ENCODE measurements at places on chromosomes 2 and 18.

- DNase-seq, result no peak
Observed at GRCh38 chr2:34604164-34604563, 1005.1 kb upstream of the FAM98A start.

DNA sequence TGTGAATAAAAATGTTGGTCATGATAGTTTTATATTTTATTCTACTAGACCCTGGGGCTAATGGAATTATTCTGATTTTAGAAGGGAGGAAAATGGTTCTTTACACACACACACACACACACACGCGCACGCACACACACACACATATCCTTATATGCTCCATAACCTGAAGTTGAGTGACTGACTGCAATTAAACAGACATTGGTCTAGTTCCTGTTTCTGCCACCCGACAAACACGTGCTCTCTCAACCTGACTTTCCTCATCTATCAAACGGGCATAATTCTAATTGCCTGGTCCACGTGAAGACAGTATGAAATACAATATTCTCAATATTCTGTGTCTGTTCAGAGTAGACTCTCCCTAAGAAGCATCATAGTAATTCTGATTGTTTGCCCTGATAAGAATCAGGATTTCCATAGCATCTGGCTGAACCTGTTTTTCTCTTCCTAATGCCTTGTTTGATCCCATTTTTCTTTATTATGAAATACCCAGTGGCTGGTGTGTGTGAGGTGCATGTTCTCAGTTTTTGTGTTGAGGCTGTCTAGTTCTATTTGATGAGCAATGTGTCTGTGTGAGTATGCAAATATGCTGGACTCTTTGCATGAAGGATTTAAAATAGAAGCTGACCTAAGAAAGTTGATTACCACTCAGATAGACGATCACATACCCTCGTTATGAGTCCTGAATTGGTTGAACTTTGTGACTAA lies 51.0 kb downstream of the SETBP1 start:
- peak; percentile 75 for DNase-seq

GRCh38 chr18:57352271-57352701 lies at the start of gene ST8SIA3:
Gene ST8SIA3 (plus strand): TSS chr18:57352557. CDS start chr18:57352847, 290 bp downstream.
- DNase-seq, result no peak

DNA sequence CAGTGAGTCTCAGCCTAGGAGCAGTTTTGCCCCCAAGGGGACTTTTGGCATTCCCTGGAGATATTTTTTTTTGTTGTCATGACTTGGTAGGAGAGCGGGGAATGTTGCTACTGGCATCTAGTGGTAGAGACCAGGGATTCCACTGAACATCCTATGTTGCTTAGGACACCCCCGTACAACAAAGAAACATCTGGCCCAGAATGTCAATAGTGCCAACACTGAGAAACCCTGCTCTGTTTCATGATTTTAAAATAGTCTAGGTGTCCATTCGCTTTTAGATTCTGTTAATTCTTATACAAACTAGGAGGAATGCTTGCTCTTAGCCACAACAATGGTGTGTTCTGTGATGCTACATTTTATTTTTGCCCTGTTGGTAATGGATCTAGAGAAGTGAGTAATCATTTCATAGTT lies 225.8 kb upstream of the SIX3 start:
- peak; percentile 70 for DNase-seq

- no peak for DNase-seq
Observed at GRCh38 chr2:54977149-54977548, 73.1 kb downstream of the RTN4 start.

- DNase-seq, result no peak
Observed at GRCh38 chr2:233363744-233364235, 9.5 kb downstream of the DGKD start.

GRCh38 chr2:7265286-7265685 lies 348.1 kb downstream of the RNF144A start:
- no peak for DNase-seq

DNA sequence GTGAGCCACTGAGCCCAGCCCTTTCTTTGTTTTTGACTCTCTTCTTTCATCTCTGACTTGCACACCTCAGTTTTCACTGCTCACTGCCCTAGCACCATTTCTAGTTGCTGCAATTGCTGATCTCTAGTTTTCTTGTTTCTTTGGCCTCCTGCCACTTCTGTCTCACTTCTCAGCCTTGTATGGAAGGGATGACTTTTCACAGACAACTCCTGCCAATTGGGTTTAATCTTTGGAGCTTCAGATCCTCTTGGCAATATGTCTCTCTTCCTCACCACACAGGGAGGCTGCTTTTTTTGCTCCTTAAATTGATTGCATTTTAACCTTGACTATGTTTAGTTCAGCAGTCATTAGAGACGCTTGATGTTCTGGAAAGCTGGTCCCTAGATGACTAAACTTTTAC lies 323.1 kb downstream of the CTNNA2 start:
- no peak for DNase-seq

- DNase-seq, result no peak
Observed at GRCh38 chr18:79335833-79336360, 59.8 kb upstream of the NFATC1 start.

GRCh38 chr2:184596819-184597411 lies 1.4 kb upstream of the ZNF804A start:
- peak; percentile 50 for DNase-seq

- no peak for DNase-seq
Observed at GRCh38 chr18:23306822-23307221, 146.3 kb upstream of the RIOK3 start.

DNA sequence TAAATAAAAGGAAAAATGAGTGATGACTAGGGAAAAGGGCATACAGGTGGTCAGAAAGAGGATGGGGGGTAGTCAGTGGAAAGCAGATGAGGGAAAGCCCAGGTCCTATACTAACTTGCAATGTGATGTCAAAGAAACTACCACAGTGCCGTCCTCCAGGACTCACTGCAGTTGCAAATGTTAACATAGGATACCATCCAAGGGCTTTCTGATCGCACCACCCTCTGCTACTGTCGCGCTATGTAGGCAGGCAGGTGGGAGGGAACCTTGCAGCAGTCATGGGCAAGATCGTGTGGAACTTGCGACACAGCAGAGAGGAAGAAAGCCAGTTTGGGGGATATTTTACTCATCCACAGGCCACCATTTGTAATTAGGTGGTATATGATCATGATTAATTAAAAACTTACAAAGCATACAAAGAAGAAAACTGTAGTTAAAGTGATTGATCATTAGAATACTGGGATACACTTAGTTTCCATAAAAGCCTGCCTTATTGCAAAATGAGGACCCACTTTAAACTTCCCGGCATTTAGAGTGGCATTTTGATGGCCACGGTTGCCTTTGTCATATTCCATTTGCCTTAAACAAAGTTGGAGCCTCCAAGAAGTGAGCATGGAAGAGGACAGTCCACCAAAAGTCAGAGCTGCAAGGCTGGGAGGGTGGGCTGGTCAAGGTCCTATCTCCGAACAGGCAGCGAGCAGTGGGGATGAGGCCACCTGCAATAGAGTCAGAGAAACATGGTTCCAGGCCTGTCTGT lies 8.5 kb upstream of the ROCK2 start:
- no peak for DNase-seq

DNA sequence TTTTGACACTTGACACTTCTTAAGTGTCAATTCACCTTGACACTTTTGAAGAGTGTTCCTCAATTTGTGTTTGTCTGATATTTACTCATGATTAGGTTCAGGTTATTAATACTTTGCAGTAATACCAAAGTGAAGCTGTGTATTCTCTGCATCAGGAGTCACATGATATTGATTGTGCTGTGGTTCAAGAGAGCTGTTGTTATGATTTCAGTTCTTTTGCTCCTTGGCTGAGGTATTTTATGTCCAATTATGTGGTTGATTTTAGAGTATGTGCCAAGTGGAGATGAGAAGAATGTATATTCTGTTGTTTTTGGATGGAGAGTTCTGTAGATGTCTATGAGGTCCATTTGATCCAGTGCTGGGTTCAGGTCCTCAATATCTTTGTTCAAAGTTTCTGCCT lies 17.2 kb downstream of the EHBP1 start:
- no peak for DNase-seq

DNA sequence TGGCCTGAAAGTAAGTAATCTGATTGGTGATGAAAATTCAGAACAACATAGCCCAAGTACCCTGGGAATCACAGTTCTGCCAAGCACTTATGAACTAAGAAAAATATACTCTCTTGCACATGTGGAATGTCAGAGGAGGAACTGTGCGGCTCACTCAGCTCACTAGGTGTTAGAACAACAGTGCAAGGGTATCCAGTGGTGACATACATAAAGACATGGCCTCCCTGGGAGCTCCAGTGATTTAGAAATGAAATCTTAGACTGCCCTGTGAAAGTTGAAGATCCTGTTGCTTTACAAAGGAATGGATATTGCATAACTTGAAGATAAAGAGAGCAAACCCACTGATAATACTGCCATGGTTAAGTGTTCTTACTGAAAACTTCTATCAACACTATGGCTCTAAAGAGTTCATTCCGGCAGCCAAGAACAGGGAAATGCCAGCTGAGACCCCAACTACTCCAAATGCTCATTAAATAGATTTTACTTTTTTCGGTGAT lies 246.2 kb downstream of the ARHGAP15 start:
- DNase-seq, result no peak

GRCh38 chr2:91974401-91975129 lies 2896.7 kb upstream of the TEKT4 start:
- no peak for DNase-seq

DNA sequence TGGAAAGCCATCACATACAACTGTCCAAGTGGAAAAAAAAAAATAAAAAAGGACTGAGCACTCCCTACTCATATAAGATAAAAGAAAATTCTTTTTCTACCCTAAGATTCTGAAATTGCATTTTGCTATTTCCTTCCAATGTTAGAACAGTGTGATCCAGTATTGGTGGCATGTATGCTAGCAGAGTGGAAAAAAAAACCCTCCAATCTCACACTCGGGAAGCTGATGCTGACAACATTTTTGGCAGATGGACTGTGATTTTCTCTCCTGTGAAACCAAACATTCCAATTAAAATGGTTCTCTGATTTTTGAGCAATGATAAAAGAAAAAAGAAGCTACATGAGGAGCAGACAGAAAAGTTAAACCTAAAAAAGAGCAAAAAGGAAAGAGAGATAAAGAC lies 419.8 kb downstream of the DPP10 start:
- DNase-seq, result no peak

DNA sequence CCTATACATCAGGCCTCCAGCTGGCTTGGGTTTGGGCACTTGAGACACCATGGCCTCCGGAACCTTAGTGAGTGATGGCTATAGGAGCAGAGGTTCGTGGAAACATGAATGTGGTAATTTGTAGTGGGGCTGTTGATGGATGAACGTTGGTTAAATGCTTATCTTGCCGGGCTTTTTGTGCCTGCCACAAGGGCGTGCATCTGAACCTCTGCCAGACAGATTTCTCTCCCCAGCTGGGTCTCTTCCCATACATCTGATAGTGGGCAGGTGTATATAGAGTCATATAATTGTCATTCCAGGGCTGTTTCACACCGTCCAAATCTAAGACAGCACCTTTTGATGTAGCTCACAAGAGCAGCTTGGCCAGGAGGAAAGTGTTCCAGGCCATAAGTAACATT lies 14.7 kb downstream of the LAMA3 start:
- DNase-seq, result no peak

- peak; percentile 81 for DNase-seq
Observed at GRCh38 chr18:58848685-58849084, 16.0 kb upstream of the ZNF532 start.

DNA sequence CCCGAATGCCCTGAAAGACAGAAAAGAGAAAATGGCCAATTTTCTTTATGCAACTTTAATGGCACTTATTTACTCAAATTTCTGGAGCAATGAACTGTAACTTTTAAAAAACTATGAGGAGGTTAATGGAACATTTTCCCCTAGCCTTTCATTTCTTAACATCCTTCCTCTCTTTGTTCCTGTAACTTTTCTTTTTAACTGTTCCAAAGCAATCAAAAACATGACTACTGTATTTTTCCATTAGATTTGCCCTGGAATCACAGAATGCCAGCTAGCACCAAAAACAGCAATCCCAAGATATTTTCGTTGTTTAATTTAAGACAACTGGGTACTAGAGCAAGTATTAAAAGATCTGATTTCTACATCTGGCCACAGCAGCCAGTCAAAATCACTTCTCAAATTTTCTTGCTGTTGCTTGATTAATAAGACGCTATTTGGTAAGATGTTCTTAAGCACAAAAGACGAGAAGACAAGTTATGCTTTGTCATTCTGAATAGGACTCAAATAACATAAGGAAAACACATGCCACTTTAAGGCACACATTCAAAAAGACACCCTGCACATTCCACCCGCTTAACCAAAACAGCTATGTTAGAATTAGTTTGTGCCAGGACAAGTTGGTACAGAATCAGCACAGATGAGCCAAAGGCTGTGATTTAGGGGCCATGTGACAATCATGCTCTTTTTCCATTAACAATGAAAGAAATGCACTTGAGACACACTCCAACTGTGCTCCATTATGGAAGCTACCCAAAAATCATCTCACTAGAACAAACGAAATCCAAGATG lies 3.6 kb downstream of the STARD7 start:
- DNase-seq, result peak; percentile 37

DNA sequence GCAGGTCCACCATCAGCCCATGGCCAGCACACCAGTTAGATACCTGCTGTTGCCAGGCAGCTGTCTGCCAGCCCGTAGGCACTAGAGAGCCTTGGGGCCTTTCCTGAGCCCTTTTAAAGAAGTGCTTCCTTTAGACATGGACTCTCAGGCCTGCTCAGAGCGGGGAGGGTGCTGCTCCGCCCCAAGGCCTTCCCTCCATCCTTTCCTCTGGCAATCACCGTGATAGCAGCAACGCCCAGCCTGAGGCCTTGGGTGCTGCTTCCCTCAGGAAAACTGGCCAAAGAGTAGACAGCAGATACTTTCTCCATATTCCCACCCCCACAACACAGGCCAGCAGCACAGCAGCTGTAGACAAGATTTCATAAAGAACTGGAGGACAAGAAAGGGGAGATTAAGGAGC lies 22.3 kb upstream of the C1QL2 start:
- DNase-seq, result no peak

DNA sequence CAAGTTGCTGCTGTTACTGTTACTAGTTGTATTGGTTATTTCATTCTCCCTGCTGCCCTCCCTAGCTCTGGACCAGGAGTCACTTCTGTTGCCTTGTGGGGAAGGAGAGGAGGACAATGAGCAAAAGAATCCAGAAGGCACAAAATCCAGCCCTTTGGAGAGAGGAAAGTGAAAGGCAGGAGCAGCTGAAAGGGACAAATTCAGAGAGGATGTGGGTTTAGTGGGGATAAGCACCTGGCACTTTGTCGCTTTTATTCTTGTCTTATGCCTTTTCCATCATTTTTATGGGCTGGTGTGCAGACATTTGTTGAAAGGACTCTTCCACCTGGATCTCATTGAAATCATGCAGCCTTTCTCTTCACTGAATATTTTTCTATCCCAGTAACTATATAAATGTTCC lies 24.3 kb upstream of the LTBP1 start:
- DNase-seq, result no peak

Measured in fibroblast of mammary gland (primary cell).